ENCODE measurements at places on chromosomes 13 and 19.
A peak's percentile ranks its signal among the peaks of the same experiment; 100 is the strongest.

DNA sequence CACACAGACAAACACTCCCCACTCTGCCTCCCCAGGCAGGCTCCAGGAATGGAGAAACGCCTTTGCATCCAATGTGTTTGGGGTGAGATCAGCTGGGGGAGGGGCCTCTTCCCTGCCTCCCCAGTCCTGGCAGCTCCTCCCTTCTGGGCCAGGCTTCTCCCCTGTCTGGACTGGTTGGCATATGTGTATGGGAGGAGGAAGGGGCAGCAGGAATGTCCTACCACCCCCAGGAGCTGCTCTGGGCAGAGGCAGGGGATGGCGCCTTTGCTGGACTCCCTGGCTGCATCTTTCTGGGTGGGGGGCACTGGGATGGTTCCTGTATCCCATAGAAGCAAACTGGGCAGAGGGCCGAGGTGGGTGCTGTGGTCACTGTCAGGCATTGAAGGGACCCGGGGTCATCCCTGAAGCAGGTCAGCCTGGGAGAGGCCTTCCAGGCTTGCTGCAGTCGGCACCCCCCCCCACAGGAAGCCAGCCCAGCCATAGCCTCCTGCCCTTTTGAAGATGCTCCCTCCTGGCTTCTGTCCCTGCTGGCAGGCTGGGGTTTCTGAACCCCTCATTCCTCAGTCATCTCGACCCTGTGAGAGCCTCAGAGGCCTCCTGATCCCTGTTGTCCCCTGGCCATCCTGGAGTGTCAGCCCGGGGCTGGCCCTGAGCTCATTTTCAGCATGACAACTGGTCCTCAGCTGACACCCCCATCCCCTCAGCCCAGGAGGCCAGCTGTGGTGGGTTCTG lies 21.2 kb upstream of the SLC7A10 start:
- H3K36me3 ChIP-seq = no peaks in the 10 kb centered on the region
- H3K27me3 ChIP-seq = no peaks in the 10 kb centered on the region
- H3K4me3 ChIP-seq = no peak overlapping the region
- no peak overlapping the region for H3K27ac ChIP-seq

GRCh38 chr13:100818711-100819110 lies 144.1 kb upstream of the TMTC4 start:
- H3K27ac ChIP-seq = no peak overlapping the region
- H3K4me1 ChIP-seq = peaks cover 17% of the 10 kb centered on the region
- peak; percentile 66 for DNase-seq
- H3K36me3 ChIP-seq = no peaks in the 10 kb centered on the region

- DNase-seq = no peak
- H3K4me1 ChIP-seq = no peaks in the 10 kb centered on the region
- H3K27me3 ChIP-seq = no peaks in the 10 kb centered on the region
- no peak overlapping the region for H3K4me3 ChIP-seq
Observed at GRCh38 chr13:113537909-113538688, 46.5 kb upstream of the TFDP1 start.

DNA sequence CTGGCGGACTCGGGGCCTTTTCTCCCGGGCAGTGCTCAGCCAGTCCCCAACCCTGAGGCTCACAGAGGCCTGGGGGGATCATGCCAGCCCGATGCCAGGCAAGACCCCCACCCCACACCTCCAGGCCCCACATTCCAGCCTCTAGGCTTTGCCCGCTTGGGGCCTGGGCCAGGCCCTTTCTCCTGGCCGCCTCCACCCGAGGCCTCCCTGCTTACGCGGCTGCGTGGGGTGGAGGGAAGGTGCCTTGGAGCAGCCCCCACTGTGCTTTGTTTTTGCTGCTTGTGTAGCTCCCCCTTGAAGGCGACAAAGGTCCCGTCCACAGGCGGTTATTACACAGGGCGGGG lies 38.4 kb downstream of the SMIM24 start:
- H3K27me3 ChIP-seq = no peaks in the 10 kb centered on the region
- H3K4me3 ChIP-seq = no peak overlapping the region
- H3K27ac ChIP-seq = no peak overlapping the region
- DNase-seq = no peak
- peaks cover 65% of the 10 kb centered on the region for H3K36me3 ChIP-seq

- H3K36me3 ChIP-seq = no peaks in the 10 kb centered on the region
- no peaks in the 10 kb centered on the region for H3K27me3 ChIP-seq
- no peak overlapping the region for H3K27ac ChIP-seq
- no peaks in the 10 kb centered on the region for H3K4me1 ChIP-seq
- DNase-seq = no peak
Observed at GRCh38 chr13:31413516-31413915, 213.7 kb downstream of the B3GLCT start.

- no peaks in the 10 kb centered on the region for H3K36me3 ChIP-seq
- H3K4me1 ChIP-seq = no peaks in the 10 kb centered on the region
- H3K4me3 ChIP-seq = no peak overlapping the region
Observed at GRCh38 chr13:59391696-59392095, 772.0 kb downstream of the DIAPH3 start.

DNA sequence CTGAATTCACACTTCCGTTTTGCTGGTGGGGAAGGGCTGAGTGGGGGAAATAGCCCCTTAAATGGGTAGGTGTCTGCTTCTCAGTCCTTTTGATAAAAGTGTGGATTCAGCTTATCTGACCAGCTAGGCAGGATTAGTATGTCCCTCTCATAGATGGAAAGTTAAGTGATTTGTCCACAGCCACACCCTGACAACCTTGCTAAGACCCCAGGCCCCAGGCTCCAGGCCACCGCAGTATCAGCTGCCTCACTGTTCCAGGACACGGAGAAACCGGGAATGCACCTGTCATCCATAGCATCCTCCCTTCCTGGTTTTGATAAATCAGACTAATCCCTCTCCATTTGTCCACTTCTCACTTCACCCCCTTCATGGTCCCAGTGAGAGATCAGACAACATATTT lies 197.7 kb downstream of the USP12 start:
- no peak overlapping the region for H3K27ac ChIP-seq
- no peak overlapping the region for H3K4me3 ChIP-seq
- no peak for DNase-seq
- no peaks in the 10 kb centered on the region for H3K36me3 ChIP-seq
- H3K27me3 ChIP-seq = peaks cover 3% of the 10 kb centered on the region

- H3K27me3 ChIP-seq = no peaks in the 10 kb centered on the region
- H3K4me3 ChIP-seq = no peak overlapping the region
- H3K36me3 ChIP-seq = no peaks in the 10 kb centered on the region
- no peak overlapping the region for H3K27ac ChIP-seq
Observed at GRCh38 chr13:108786456-108787200, 157.2 kb downstream of the MYO16 start.

- H3K4me3 ChIP-seq = no peak overlapping the region
- H3K27ac ChIP-seq = no peak overlapping the region
- H3K27me3 ChIP-seq = no peaks in the 10 kb centered on the region
Observed at GRCh38 chr13:40772765-40773473, 1.9 kb upstream of the MRPS31 start.

- peak overlapping the region; percentile 76 for H3K27ac ChIP-seq
- peaks cover 19% of the 10 kb centered on the region for H3K36me3 ChIP-seq
- no peaks in the 10 kb centered on the region for H3K27me3 ChIP-seq
Observed at GRCh38 chr19:11345122-11345803, 805 bp downstream of the TMEM205 start.

DNA sequence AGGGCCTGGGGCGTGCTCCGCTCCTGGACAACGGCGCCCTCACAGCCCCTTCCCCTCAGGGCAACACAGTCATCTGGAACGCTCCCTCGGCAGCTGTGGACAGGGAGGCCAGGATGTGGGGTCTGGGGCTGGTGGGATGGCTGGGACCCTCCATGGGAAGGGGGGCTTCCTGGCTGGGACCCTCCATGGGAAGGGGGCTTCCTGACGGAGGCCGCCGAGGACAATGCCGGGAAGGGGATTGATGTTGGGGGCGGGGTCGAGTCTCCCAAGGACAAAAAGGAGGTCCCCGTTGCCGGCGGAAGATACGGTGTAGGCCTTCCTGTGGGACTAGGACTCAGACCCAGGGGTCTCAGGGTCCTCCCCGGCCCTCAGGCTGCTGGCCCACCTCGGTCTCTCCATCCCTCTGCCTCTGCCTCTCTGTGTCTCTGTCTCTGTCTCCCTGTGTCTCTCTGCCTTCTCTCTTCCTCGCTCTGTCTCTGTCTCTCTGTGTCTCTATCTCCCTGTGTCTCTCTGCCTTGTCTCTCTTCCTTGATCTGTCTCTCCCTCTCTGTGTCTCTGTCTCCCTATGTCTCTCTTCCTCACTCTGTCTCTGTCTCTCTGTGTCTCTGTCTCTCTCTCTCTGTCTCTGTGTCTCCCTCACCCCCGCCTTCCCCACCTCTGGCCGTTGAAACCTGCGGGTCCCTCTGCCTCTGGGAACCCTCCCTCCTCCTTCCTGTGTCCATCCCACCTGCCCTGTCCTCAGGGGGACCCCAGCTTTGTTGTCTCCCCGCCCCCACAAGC lies 2.7 kb upstream of the MADCAM1 start:
- peaks cover 18% of the 10 kb centered on the region for H3K27me3 ChIP-seq
- H3K4me3 ChIP-seq = no peak overlapping the region
- no peak for DNase-seq
- H3K4me1 ChIP-seq = peaks cover 31% of the 10 kb centered on the region

- H3K4me1 ChIP-seq = peaks cover 27% of the 10 kb centered on the region
- H3K4me3 ChIP-seq = peak within 1 kb of the TSS; percentile 95
- peak within 1 kb of the TSS; percentile 99 for H3K27ac ChIP-seq
- H3K27me3 ChIP-seq = peaks cover 4% of the 10 kb centered on the region
Observed at GRCh38 chr19:12551060-12551832, at the start of gene ZNF564. Gene ZNF564, minus strand, starts transcription at chr19:12551482. Its CDS starts 150 bp downstream, at chr19:12551332.

GRCh38 chr13:94753327-94753726 lies 41.0 kb upstream of the SOX21 start:
- H3K27me3 ChIP-seq = no peaks in the 10 kb centered on the region
- no peak overlapping the region for H3K4me3 ChIP-seq
- no peak for DNase-seq
- no peaks in the 10 kb centered on the region for H3K4me1 ChIP-seq
- H3K36me3 ChIP-seq = no peaks in the 10 kb centered on the region

GRCh38 chr13:107819071-107819470 lies 396.3 kb downstream of the LIG4 start:
- H3K27me3 ChIP-seq = no peaks in the 10 kb centered on the region
- no peaks in the 10 kb centered on the region for H3K36me3 ChIP-seq
- no peaks in the 10 kb centered on the region for H3K4me1 ChIP-seq

- H3K36me3 ChIP-seq = no peaks in the 10 kb centered on the region
- H3K4me1 ChIP-seq = no peaks in the 10 kb centered on the region
- no peak overlapping the region for H3K27ac ChIP-seq
- H3K4me3 ChIP-seq = no peak overlapping the region
- peaks cover 10% of the 10 kb centered on the region for H3K27me3 ChIP-seq
- DNase-seq = no peak
Observed at GRCh38 chr19:51468545-51468920, 9.8 kb upstream of the CEACAM18 start.

DNA sequence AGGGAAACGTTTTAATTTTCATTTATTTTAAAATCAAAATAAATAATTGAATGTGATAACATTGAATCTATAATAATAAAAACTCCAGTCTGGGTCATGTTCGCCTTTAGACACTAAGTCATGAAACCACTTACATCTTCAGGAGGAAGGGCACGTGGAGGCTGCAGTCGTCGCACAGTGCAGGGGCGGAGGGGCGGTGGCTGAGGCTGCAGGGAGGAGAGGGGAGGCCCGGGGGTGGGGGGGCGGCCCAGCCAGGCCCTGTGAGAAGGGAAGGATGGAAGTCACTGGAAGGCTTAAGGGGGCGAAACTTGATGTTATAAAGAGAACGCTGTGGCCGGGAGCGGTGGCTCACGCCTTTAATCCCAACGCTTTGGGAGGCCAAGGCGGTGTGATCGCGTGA lies 14.9 kb upstream of the LATS2 start:
- H3K27me3 ChIP-seq = no peaks in the 10 kb centered on the region
- H3K4me3 ChIP-seq = no peak overlapping the region
- H3K4me1 ChIP-seq = peaks cover 15% of the 10 kb centered on the region
- no peaks in the 10 kb centered on the region for H3K36me3 ChIP-seq

GRCh38 chr13:19606737-19607136 lies 26.7 kb upstream of the MPHOSPH8 start:
- no peaks in the 10 kb centered on the region for H3K36me3 ChIP-seq
- H3K4me3 ChIP-seq = no peak overlapping the region
- no peak for DNase-seq
- no peak overlapping the region for H3K27ac ChIP-seq
- no peaks in the 10 kb centered on the region for H3K4me1 ChIP-seq

- H3K27ac ChIP-seq = no peak overlapping the region
- no peak overlapping the region for H3K4me3 ChIP-seq
- no peak for DNase-seq
- H3K27me3 ChIP-seq = no peaks in the 10 kb centered on the region
- no peaks in the 10 kb centered on the region for H3K4me1 ChIP-seq
- peaks cover 4% of the 10 kb centered on the region for H3K36me3 ChIP-seq
Observed at GRCh38 chr13:72745260-72745659, 17.5 kb downstream of the BORA start.

GRCh38 chr13:30744681-30745077 lies 9.3 kb downstream of the ALOX5AP start:
- H3K4me3 ChIP-seq = no peak overlapping the region
- DNase-seq = no peak
- no peak overlapping the region for H3K27ac ChIP-seq
- no peaks in the 10 kb centered on the region for H3K27me3 ChIP-seq

DNA sequence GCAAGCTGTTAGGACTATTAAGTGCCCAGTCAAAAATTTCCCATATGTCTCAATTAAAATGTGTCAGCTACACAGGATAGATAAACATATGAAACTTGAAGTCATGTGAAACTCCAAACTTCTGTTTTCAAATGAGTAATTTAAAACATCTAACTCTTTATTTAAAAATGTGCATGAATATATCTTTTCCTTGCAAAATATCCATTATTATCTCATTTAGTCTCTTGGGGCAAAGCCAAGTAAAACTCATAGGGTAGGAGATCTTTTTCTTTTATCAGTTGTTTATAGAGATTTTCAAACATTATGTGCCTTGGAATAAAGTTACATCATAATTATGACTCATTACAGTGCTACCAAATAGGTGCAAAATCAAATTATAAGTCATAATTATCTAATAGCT lies 2020.1 kb upstream of the PRR20A start:
- no peaks in the 10 kb centered on the region for H3K4me1 ChIP-seq
- no peak overlapping the region for H3K4me3 ChIP-seq
- no peak overlapping the region for H3K27ac ChIP-seq
- H3K36me3 ChIP-seq = no peaks in the 10 kb centered on the region
- H3K27me3 ChIP-seq = no peaks in the 10 kb centered on the region

- DNase-seq = no peak
- H3K27ac ChIP-seq = no peak overlapping the region
- H3K27me3 ChIP-seq = peaks cover 14% of the 10 kb centered on the region
- H3K4me1 ChIP-seq = no peaks in the 10 kb centered on the region
- H3K36me3 ChIP-seq = no peaks in the 10 kb centered on the region
- H3K4me3 ChIP-seq = no peak overlapping the region
Observed at GRCh38 chr19:51784922-51785690, 9.9 kb upstream of the FPR3 start.

- no peak for DNase-seq
- no peaks in the 10 kb centered on the region for H3K27me3 ChIP-seq
- H3K4me3 ChIP-seq = no peak overlapping the region
- no peaks in the 10 kb centered on the region for H3K4me1 ChIP-seq
- no peak overlapping the region for H3K27ac ChIP-seq
Observed at GRCh38 chr13:60137911-60138560, 25.7 kb downstream of the DIAPH3 start.

GRCh38 chr13:29937841-29938240 lies 87.4 kb upstream of the UBL3 start:
- H3K27ac ChIP-seq = no peak overlapping the region
- no peaks in the 10 kb centered on the region for H3K36me3 ChIP-seq
- DNase-seq = no peak
- H3K4me1 ChIP-seq = peaks cover 21% of the 10 kb centered on the region
- no peak overlapping the region for H3K4me3 ChIP-seq
